ENCODE measurements at places on chromosomes 7 and 10.

DNA sequence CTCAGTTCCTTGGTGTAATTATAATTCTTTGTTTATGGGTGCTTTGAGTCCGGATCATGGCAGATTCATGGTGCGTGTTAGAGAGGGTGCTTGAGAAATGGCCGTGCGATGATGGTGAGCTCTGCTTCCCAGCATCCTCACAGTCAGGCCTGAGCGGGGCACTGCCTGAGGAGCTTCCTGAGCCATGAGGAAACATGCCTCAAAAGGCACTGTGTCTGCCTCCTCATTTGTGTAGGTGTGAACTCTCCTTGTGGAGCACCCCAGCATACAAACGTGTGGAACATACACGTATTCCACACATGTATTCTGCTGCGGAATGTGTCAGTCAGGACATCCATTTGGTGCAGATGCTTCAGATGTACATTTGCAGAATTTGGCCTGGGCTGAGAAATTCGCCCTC, 205.4 kb downstream of the CELF2 start:
- no peak for DNase-seq

DNA sequence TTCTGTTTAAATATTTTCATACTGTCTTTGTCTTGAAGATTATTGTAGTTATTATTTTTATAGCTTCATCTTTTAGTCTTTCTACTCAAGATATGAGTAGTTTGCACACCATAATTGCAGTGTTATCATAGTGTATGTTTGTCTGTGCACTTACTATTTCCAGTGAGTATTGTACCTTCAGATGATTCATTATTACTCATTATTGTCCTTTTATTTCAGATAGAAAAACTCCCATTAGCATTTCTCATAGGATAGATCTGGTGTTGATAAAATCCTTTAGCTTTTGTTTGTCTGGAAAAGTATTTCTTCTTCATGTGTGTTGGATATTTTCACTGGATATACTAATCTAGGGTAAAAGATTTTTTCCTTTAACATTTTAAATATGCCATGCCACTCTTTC, 646.2 kb upstream of the GRM3 start:
- DNase-seq = no peak

DNA sequence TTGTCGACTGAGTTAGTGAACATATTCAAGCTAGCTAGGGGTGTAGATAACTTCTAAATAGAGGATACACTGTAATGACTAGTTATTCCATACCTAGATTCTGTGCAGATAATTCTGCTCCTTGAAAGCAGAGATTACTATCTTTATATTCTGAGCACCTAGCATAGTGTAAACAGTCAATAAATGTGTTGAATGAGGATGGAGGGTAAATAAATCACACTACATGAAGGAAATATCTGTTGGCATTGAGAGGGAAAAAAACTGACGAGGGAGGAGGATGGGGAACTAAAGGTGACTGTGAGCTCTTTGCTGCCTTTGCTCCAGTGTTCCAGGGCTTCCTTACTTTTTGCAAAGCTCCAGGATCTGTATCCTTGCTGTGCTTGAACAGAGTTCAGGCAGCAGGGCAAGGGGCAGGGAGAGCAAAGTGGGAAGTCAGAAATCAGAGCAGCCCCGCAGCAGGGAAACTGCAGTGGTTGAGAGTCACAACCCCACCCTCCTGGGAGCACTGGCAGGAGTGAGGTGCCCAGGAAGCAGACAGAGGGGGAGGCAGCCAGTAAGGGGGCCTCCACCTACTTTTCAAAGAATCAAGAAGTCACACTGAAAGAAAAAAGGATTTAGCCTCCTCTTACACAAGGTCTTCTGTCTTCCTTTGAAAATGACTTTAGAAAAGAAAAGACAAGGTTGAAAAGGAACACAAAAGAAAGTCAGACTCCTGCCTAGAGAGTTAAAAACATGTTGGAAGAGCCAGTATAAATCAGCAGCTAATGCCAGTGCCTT, 71.8 kb upstream of the LRRN3 start:
- no peak for DNase-seq

DNA sequence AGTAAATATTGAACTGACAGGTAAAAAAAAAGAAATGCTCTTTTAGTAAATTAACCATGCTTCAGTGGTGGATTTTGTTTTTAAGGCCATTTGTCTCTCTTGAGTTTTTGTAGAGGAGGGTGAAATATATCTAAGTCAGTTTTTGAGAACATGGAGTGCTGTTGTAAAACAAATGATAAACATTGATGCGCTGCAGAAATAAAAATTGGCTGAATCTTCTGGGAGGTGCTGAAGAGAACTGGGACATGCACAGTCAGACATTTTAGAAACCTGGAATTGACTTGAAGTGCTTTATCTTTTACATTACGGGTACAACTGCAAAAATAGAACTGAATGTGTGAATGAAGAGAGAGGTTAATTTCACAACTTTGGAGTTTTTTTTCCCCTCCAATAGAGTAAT, 203.0 kb upstream of the HDAC9 start:
- DNase-seq = no peak

- no peak for DNase-seq
Observed at GRCh38 chr7:907158-907980, 31.0 kb downstream of the GET4 start.

GRCh38 chr7:107386548-107387102, 83.2 kb upstream of the GPR22 start:
- DNase-seq = no peak

- no peak for DNase-seq
Observed at GRCh38 chr7:29894256-29894655, 87.9 kb downstream of the WIPF3 start.

Data from RCC 7860 (cell line).